ENCODE measurements at places on chromosomes 13 and 19.

GRCh38 chr13:113655346-113656002 is 2.5 kb downstream of the ATP4B start:
- DNase-seq, result no peak

- DNase-seq, result peak; percentile 37
Measured at GRCh38 chr13:113742000-113742441, 17.0 kb upstream of the TMEM255B start.

DNA sequence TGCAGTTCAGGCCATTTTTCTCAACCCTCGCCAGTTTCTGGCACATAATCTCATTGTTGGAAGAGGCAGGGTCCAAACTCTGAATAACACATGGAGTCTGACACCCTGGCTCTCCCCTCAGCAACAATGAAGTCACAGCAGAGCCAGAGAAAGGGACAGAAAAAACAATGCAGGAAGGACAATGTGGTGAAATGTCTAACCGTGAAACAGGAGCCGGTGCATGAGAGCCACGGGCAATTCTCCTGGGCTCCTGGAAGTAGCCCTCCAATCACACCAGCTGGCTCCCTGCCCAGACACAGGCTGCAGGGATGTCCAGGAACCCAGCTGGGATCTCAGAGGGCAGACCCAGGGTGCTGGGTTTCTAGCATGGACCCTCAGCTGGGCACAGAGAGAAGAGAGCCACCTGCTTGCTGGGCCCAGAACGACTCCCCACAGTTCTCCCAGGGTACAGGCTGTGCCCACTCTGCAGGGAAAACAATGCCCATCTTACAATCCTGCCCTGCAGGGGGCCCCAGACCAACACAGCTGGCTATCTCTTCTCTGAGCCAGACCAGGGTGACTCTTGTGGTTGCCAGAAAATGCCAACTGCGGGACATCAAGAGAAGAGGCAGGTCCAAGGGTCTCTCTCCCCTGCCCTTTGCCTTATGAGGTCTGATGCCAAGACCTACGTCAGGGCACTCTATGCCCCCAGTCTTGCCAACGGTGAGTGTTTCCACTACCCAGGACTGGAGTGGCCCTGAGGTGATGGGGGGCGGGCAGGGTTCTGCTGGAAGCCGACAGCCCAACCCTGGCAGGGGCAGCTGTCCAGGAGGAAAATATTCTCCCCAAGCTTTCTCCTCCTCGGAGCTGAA is 64.5 kb downstream of the CEBPG start:
- no peak for DNase-seq

GRCh38 chr19:37947778-37948177 is 40.8 kb downstream of the SIPA1L3 start:
- no peak for DNase-seq

- DNase-seq, result no peak
Measured at GRCh38 chr13:60837806-60838205, 440.8 kb downstream of the TDRD3 start.

- DNase-seq, result no peak
Measured at GRCh38 chr13:23518231-23518630, 52.0 kb upstream of the TNFRSF19 start.

- no peak for DNase-seq
Measured at GRCh38 chr19:18097993-18098890, 664 bp downstream of the MAST3 start.

- DNase-seq, result no peak
Measured at GRCh38 chr13:30021611-30022010, 171.2 kb upstream of the UBL3 start.

GRCh38 chr13:51221674-51222036 is 543 bp upstream of the FAM124A start:
- DNase-seq, result no peak

DNA sequence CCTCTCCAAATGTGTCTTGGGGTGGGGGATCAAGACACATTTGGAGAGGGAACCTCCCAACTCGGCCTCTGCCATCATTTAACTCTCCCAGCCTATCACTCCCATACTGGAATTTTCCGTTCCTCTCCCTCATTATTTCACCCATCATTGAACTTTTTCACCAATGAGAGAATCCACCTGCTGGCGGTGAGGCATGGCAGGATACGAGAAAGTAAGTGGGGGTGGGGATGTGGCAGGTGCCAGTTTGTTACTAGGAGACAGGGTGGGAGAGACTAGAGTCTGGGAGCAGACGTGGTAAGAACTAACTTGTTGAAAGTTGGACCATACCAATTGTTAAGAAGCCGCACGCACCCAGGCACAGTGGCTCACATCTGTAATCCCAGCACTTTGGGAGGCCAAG is 6.9 kb downstream of the GIPR start:
- DNase-seq, result no peak

- DNase-seq, result no peak
Measured at GRCh38 chr19:4327877-4328242, 10.8 kb downstream of the STAP2 start.

DNA sequence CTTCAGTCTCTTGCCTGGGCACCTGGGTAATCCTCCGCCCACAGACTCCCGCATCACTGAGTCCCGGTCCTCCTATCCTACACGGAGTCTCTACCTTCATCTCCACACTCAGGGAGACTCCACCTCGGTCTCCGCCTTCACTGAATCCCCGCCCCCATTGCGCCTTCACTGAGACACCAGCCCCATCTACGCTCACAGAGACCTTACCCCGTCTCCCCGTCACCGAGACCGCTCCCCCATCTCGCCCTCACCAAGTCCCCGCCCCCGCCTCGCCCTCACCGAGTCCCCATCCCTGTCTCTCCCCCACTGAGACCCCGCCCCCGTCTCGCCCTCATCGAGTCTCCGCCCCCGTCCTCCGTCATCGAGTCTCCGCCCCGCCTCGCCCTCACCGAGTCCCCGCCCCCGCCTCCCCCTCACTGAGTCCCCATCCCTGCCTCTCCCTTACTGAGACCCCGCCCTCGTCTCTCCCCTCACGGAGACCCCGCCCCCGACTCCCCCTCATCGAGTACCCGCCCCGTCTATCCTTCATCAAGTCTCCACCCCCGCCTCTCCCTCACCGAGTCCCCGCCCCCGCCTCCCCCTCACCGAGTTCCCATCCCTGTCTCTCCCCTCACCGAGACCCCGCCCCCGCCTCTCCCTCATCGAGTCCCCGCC is 23.1 kb upstream of the ZNF846 start:
- DNase-seq, result peak; percentile 74

GRCh38 chr19:45772912-45773311 is 3.9 kb upstream of the SIX5 start:
- DNase-seq, result no peak

- DNase-seq, result no peak
Measured at GRCh38 chr13:101773062-101773461, 320.6 kb downstream of the ITGBL1 start.

DNA sequence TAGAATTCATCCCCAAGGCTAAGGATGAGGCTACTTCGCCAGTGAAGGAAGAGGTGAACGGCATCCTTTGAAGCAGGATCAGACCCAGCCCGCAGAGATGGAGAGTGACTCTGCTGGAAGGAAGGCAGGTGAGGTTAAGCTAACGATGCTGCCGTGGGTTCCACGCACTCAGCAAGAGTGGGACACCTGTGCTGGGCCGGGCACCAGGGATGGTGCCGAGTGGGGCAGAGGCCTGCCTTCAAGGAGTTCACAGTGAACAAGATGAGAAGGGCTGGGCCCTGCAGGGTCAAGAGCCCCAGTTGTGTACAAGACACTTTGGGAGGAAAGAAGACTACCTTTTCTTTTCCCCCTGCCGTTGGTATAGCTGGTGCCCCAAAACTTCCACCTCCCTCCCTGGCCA is 606.6 kb downstream of the LIG4 start:
- no peak for DNase-seq

GRCh38 chr13:63345835-63346234 is 1930.2 kb upstream of the PCDH20 start:
- DNase-seq, result no peak

- no peak for DNase-seq
Measured at GRCh38 chr13:39760521-39760920, 105.1 kb downstream of the COG6 start.

GRCh38 chr19:16637535-16637934 is 9.5 kb upstream of the MED26 start:
- DNase-seq, result no peak

DNA sequence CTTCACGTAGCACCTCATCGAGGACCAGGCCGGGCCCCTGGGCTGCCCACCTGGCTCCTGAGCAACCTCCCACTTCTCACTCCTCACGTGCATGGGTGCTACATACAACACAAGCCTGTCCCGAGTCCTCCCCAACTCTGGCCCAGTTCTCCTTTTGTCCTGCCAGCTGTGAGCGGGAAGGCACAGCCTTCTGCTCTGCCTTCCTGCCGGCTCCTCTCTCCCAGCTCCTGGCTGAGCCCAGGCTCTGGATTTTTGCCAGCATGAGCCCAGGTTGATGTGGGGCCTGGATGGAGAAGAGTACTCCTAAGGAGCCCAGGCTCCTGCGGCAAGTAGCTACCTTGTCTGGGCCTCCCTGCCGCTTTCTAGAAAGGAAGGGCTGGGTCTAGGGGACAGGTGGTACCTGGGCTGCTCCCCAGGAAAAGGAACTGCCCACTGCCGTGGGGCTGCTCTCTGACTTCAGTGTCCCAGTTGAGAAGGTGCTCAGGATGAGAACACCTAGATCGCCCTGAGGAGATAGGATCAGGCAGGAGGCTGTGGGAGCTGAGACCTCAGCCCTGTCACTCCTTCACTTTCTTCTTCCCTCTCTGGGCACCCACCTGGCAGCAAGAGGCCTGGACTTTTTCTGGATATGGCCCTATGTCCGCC is 23.6 kb downstream of the LYL1 start:
- no peak for DNase-seq

- DNase-seq, result no peak
Measured at GRCh38 chr13:77356155-77356554, 29.3 kb upstream of the MYCBP2 start.

- DNase-seq, result no peak
Measured at GRCh38 chr13:54241719-54242118, 1213.1 kb downstream of the OLFM4 start.

GRCh38 chr19:35739275-35740107 is 2.8 kb downstream of the IGFLR1 start:
- DNase-seq, result no peak

- peak; percentile 43 for DNase-seq
Measured at GRCh38 chr19:23075031-23075733, 41.6 kb upstream of the ZNF730 start.

DNA sequence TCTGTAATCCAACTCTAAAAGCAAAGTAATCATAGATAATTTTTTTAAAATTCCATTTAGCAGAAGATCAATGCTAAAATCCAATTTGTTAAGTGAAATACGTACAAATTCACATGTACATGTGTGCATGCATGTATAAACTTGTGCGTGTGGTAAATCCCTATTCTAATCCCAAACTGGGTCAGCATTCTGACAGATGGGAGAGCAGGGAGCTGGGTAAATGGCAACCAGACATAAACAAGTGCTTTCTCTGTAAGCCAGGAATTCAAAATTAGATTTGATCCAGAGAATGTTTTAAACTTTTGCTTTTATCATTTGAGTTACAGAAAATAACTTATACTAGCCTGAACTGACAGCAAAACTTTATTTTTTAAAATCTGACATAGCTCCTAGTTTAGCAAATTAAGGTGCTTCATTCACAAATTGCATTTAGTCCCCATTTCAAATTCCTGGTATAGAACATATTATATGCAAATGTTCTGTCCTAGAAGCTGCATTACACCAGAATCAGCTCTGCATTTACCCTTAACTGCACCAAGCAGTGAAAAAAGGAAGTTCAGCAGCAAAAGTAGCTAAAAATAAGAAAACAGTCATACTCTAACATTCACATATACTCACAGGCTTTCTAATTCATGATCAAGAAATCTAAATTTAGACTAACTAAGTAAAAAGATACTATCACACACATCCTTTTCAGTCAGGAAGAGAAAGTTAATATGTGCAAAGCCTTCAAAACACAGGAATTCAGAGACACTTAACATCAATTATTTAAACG is 32.6 kb downstream of the UBL3 start:
- no peak for DNase-seq

GRCh38 chr19:33811246-33811645 is 14.6 kb downstream of the KCTD15 start:
- no peak for DNase-seq

GRCh38 chr13:37529751-37530385 is 68.7 kb downstream of the POSTN start:
- no peak for DNase-seq

- no peak for DNase-seq
Measured at GRCh38 chr19:35549174-35549788, 3.9 kb downstream of the TMEM147 start.

DNA sequence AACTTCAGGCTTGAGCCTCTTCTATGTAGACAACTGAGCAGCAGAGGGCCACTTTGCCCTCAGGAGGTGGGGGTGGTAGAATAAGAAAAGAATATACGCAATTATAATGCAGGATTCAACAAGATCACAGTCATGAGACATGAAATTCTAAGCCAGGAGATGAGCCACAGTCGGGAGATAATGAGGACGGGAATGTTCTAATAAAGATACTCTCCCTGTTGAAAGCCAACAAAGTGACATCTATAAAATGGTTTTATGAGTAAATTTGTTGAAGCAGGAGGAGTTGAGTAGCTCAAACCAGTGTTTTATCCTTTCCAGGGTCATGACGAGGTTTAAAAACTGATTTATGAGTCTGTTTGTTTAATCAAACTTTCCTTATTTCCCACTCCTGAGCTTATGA is 152.0 kb upstream of the SERP2 start:
- DNase-seq, result no peak

DNA sequence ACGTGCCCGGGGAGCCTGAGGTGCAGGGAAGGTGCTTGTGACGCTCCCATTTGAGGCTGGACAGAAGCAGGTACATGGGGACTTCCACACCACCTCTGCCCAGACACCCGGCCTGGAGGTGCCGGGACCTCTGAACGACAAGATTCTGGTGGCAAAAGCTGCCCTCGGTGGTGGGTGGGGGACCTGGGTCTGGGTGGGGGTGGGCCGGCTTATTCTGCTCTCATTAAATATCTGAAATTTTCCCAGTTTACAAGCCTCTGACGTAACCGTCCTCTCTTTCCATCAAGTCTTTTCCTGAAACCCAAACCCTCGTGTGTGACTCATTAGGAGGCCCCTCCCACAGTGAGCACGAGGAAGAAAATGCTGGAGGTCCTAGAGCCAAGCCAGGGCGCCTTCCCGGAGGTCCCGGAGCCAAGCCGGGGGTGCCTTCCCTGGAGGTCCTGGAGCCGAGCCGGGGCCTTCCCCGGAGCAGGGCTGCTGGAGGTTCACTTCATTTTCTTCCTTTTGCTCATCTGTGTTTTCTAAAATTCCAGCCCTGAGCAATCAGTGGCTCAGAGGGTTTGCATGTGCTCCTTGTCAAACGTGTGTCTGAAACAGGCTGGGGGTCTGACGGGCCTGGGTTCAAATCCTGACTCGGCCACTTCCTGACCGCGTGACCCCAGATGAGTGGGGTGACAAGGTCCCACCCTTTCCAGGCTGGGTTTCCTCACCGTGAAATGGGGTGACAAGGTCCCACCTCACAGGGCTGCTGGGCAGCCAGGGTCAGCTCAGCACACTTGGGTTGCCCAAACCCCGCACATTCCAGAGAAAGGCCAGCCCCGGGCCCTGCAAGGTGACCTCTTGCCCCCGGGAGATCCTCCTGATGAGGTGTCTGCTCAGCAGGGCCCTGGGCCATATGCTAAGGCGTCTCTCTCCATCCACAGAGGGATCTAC is 10.0 kb downstream of the CFD start:
- DNase-seq, result no peak
